ENCODE measurements at places on chromosomes 13 and 19.

DNA sequence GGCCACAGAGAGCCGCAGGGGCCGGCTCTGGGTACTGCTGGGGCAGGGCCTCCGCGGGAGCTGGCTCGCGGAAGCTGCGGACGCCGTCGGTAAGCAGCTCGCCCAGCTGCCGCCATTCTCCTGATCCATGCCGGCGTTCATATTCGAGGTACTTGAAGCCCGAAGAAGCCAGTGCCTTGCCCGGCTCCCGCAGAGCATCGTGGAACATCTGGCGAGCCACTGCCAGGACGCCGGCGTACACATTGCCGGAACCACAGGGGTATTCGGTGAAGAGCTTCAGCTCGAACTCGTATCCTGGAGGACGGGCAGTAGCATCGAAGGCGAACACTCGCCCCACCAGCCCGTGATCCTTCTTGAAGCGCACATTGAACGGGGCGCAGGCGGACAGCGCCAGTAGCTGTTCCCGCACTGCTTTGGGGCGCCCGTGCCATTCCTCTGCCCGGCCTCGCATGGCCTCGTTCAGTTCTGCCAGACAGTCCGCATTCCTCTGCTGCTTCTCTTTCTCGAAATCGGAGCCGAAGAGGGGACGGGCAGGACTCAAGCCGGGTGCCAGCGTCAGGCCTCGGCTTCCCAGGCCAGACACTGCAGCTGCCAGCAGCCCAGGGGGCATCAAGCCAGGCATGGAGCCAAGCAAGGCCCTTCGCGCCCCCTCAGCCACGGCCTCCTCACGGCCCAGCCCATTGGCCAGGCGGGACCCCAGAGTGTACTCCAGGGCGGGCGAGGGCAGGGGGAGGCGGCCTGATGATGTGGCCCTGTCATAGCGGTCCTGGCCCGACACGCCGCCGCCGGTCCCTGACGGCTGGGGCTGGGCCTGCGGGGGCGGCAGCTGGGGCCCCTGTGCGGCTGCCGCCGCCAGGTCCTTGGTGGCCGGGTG, 1.0 kb downstream of the IRF2BP1 start:
- peak; percentile 44 for DNase-seq

DNA sequence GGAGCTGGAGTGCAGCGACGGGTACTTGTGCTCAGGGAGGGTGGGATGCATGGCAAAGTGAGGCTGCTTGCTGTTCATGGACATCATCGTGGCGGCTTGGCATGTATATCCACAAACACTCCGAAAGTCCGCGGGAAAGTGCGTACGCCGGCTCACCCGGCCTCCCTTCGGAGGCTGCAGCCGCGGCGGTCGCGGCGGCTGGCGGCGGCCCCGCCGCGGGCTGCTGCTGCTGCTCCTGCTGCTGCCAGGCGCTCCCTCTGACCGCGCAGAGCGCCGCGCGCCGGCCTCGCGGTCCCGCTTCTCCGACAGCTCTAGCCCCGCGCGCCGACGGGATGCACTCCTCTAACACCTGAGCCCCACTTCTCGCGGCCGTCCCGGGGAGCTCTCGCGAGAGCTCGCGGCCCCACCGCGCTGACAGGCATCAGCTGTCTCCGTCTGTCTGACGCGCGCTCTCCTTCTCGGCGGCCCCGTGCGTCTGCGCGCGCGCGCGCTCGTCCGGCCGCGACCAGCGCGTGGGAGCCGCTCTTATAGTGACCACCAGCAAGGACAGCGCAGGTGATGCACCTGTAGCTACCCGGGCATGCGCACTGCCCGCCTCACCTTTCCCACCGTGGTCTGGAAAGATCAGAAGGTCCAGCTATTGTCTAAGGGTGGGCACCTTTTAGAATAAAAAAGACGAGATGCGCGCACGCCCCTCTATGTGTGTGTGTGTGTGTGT, at the start of gene POU4F1:
TSS of gene POU4F1 (minus strand) at position 313 of the 718 bp plus-strand sequence. CDS start at position 87, 226 bp downstream.
- DNase-seq: peak; percentile 71

DNA sequence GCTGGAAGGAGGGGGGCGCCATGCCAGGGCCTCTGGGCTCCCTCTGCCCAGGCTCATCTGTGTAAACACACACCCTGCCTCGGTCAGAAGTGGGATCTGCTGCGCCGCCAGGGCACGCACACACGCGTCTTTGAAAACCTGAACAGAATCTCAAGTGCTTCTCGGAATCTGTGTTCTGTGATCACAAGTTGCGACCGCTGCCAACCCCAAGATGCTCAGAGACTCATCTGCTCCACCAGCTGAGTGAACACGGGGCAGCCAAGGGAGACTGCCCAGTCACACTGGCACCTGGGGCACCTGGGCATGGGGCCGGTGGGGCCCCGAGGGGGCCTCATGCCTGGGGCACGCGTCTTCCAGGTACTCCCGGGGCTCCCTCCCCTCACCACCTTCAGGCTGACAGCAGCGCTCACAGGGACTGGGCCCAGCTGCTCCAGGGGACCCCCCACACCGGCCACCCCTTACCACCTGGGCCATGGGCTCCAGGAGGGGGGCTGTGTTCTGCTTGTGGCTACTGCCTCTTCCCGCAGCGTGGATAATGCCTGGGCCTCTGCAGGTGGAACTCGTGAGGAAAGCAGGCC, 59.0 kb downstream of the KLF2 start:
- DNase-seq: no peak

DNA sequence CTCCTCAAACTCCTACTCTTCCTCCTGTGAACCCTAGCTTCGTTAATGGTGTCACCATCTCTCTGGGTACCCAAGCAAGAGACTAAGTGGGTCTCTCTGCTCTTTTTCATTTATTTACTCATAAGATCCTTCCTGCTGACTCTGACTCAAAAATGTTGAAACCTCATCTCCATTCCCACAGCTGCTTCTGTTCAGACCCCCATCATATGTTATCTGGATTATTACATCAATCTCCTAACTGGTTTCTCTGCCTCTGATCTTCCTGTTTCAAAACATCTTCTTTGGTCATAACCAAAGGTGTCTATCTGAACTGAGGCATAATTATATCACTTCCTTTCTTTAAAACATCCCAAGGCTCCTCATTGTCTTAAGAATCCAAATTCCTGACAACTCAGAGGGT, 2.0 kb upstream of the MEDAG start:
- no peak for DNase-seq

- no peak for DNase-seq
Measured at GRCh38 chr13:102401766-102402165, at the start of gene FGF14. Gene FGF14, minus strand, starts transcription at chr13:102402048.

GRCh38 chr13:110331362-110331761, 24.3 kb downstream of the COL4A2 start:
- no peak for DNase-seq

- no peak for DNase-seq
Measured at GRCh38 chr19:12664406-12665280, 1.9 kb downstream of the MAN2B1 start.

DNA sequence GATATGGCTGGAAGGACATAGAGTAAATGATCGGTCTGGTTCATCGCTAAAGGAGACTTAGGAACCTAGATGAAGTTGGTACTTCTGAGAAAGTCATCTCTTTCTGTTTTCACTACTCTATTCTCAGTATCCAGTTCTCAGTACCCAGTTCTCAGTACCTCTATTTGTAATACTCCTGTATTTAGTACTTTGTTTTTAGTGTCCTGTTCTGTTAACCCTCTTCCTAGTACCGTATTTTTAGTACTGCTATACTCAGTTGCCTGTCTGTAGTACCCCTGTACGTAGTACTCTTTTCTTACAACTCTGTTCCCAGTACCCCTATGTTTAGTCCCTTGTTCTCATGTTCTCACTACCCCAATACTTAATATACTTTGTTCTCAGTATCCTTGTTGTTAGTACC, 1.2 kb downstream of the RFXAP start:
- no peak for DNase-seq

GRCh38 chr13:62635161-62635560, 1219.5 kb upstream of the PCDH20 start:
- DNase-seq: no peak

DNA sequence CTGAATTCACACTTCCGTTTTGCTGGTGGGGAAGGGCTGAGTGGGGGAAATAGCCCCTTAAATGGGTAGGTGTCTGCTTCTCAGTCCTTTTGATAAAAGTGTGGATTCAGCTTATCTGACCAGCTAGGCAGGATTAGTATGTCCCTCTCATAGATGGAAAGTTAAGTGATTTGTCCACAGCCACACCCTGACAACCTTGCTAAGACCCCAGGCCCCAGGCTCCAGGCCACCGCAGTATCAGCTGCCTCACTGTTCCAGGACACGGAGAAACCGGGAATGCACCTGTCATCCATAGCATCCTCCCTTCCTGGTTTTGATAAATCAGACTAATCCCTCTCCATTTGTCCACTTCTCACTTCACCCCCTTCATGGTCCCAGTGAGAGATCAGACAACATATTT, 197.7 kb downstream of the USP12 start:
- DNase-seq: no peak

- DNase-seq: no peak
Measured at GRCh38 chr19:16326401-16327168, 2.0 kb downstream of the KLF2 start.

- no peak for DNase-seq
Measured at GRCh38 chr13:32033744-32034143, 2.2 kb downstream of the FRY start.

- peak; percentile 41 for DNase-seq
Measured at GRCh38 chr19:11421371-11422098, 2.4 kb upstream of the RGL3 start.

DNA sequence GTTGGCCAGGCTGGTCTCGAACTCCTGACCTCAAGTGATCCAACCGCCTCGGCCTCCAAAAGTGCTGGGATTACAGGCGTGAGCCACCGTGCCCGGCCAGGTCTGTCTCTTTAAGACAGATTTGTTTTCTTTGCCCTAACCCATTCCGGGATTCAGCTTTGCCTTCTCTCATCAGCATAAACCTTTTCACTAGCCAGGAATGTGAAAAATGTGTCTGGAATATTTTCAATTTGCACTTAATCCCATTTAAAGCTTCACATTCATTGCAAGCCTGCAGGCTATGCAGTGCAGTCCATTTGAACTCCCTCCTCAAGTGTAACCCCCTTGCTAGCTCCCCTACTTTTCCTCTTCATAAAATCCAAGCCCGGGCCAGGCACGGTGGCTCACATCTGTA, 880 bp upstream of the TMEM160 start:
- DNase-seq: no peak

- no peak for DNase-seq
Measured at GRCh38 chr19:22945560-22945959, 57.4 kb downstream of the ZNF728 start.

DNA sequence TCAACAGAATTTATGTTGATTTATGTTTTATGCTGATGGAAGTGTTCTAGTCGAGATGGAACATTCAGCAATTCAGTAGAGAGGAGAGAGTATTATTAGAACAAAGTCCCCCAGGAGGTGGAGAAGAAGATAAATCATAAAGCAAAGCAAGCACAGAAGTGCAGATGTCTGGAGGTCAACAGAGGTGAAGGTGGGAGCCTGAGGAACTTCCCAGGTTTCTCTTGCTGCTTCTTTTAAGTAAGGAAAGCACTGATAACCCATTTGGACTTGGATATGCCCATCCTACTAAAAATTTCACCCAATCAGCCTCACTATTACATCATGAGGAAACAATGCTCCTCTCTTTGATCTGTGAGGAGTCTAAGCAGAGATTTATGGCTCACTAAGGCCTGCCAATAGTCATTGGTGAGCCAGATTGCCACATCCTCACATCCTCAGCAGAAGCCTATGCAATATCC, 98.8 kb downstream of the EPSTI1 start:
- no peak for DNase-seq

GRCh38 chr19:41998246-41999020, 4.4 kb upstream of the ATP1A3 start:
- DNase-seq: peak; percentile 55

- DNase-seq: no peak
Measured at GRCh38 chr19:38880882-38881609, 3.0 kb upstream of the RINL start.

DNA sequence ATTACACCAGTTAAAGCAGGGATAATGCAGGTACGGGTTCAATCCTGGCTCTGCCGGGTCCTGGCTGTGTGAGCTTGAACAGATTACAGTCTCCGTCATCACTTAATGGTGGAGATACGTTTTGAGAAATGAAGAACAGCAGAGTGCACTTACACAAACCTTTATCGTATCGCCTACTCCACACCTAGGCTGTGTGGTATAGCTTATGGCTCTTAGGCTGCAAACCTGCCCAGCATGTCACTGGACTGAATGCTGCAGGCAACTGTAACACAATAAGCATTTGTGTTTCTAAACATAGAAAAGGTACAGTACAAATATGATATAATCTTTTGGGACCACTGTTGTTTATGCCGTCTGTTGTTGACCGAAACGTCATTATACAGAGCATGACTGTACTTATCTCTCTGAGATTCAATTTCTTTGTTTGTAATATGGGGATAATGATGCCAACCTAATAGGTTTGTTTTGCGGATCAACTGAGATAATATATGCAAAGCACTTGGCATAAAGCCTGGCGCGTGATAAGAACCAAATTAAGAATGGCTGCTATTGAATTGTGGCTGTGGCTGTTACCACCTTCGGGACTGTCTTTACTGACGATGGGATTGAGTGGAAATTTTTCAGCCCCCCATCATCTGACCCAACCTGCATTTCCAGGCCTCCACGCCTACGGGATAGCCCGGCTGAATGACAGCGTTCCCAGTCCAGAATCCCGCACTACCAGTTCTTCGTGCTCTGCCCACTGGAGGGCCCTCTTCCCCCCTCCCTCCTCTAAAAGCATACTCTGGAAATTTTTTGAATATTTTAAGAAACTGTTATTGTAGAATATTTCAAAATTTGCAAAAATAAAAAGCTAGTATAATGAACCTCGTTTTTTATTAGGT, 11.2 kb downstream of the KRTDAP start:
- no peak for DNase-seq

- no peak for DNase-seq
Measured at GRCh38 chr19:34851277-34851804, 75.4 kb upstream of the ZNF30 start.

DNA sequence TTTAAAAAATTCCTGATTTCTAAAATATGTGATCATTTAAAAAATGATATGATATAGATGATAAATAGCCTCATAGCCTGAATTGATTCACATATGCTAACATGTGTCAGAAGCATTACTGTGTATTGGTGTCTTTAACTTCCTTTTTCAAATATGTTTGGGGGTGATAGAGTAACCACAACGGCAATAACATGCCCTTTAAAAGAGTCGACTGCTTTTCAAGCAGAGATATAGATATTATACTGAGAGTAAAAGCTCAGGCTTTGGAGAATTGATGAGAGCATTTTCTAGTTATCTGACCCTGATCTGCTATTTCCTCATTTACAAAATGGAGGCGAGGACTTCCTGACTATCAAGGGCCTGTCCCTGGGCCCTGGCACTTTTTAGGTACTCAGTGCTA, 260.5 kb downstream of the DCT start:
- DNase-seq: no peak

DNA sequence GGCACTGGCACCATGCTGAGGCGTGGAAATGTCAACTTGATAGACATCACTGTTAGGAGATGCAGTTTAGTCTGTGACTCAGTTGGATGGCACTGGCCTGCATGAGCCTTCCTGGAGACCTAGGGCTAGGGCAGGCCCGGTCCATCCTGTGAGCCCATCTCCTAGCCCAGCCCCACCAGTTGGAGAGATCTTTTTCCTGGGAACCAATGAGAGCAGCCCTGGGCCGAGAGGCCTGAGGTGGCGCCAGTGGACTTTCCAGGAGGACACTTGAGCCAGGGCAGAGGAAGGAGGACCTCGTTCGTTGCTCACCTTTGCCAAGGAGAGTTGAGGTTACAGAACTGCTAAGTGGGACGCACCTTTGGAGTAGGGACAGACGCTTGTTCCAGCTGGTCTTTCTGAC, 100.5 kb upstream of the TEX29 start:
- DNase-seq: no peak

All from activated T-cell treated with anti-CD3 and anti-CD28 coated beads for 48 hours (primary cell).